ENCODE measurements at places on chromosomes 13 and 19. TPM values are rescaled to one million over a fixed set of nuclear protein-coding genes. Genes with fewer than 3 reads are reported as not detected.

GRCh38 chr19:5993201-5993600, 15.3 kb upstream of the RANBP3 start:
- DNase-seq, result no peak

AZU1 gene
- not detected for total RNA-seq

SYDE1 gene
- not detected for total RNA-seq

ZNF99 gene
- not detected for total RNA-seq

NCR1 gene
- total RNA-seq, result not detected

- no peak for DNase-seq
Observed at GRCh38 chr13:114229506-114229905, 5.2 kb upstream of the CDC16 start.

DNA sequence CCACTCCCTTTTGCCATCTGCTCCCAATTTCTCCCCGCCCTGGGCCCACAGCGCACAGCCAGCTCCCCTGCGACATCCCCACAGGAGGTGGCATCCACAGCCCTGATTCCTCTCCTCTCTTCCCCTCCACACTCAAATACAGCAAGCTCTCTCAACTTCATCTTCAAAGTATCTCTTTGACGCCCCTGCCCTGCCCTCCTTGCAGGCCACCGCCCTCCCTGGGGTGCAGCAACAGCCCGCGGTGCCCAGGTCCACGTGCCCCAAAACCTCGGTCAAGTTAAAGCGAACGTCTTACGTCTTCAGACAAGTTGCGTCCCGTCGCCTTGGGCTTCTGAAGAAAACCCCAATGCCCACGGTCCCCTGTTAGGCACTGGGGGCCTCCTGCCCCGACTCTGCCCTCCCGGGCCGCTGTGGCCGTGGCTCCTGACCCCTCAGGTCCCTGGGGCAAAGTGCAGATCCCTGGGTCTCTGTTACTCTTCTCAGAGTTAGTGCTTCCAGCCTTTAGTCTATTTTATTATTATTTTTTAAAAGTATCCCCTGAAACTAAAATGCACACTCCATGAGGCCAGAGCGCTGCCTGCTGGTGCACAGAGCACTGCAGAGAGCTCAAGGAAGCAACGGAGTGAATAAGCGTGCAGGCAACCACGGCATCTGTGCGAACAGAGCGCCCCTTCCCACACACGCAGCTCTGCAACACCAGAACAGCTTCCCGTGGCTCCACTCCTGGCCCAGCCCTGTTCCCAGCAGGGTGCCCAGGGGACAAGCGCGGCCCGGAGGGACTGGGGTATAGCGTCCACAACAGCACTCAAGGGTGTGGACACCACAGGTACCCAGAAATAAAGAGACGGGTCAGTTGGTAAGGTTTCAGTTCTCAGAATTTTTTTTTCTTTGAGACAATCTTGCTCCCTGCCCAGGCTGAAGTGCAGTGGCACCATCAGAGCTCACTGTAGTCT, 26.4 kb downstream of the IL17D start:
- DNase-seq, result no peak

- DNase-seq, result no peak
Observed at GRCh38 chr13:36907266-36907665, 12.8 kb downstream of the SMAD9 start.

DNA sequence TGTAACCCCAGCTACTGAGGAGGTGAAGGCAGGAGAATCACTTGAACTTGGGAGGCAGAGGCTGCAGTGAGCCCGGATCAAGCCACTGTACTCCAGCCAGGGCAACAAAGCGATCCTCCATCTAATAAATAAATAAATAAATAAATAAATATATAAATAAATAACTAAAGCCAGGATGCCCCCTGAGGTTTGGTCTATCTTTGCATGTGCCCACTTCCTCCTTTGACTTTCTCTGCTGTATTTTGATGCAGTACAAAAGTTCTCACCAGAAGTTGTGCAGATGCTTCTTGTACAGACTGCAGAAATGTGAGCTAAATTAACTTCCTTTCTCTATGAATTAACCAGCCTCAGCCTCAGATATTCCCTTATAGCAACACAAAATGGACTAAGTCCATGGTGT, 6.5 kb upstream of the N4BP2L2 start:
- no peak for DNase-seq

Data from HT-29 (cell line).